Cortex of kidney (tissue), 1 donor: ENCODE measurements at places on chromosomes 6 and 20.

DNA sequence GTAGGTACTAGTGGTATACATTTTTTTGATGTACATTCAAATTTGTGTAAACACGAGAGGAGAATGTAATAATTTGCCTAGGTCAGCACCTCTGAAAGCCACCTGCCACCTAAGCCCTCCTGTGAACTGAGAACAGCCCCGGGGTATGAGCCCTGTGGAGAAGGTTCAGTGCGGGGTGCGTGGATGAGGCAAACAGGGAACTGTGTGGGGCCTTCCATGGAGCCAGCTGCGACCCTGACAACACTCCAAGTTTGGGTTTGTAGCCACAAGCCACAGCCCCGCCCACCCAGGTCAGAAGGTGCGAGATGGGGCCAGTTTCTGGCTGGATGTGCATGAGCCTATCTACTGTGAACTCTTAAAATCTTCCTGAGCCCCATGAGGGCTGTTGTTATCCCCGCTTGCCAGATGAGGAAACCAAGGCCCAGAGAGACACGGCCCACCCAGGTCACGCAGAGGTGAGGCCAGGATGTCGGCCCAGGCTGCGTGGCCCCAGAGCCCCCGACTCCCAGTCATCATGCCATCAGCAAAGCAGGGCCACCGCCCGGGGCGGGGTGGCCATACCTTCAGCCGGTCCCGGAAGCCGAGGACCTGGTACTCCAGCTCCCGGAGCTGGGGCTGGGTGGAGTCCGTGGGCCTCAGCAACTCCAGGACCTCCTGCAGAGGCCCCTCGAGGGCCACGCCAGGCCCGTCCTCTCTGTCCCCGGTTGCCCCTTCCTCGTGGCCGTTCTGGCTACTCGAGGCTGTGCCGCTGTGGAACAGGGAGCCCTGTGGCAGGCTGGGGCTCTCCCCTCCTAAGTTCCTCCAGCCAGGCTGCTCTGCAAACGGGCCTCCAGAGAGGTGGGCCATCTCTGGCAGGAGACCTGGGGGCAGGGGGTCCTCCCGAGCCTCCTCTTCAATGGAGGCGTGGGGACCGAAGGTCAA lies 89.6 kb downstream of the RIPOR3 start:
- DNase-seq = no peak

DNA sequence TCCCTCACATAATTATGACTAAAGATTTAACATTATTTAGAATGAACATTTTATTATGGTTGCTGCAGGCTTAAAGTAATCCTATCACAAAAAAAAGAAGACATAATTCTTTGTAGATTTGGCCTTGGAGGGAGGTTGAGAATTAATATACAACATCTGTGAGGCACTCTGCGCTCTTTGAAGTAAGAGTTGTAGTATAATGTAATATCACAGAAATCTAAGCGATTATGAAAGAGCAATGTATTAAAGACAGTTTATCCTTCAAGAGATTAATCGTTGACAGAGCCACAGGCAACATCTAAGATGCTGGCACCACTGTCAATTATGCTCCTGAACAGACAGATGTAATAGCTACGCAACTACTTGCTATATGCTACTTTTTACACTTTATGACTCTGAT lies 946.8 kb downstream of the GRIK2 start:
- DNase-seq = no peak

GRCh38 chr6:16438718-16439591 lies 200.6 kb downstream of the GMPR start:
- DNase-seq = no peak

GRCh38 chr6:169253337-169254238 lies at the start of gene THBS2:
TSS of gene THBS2 (minus strand) at chr6:169253846. CDS start at chr6:169250784, 3,062 bp downstream.
- DNase-seq = no peak

- no peak for DNase-seq
These were observed 934.4 kb downstream of the HACE1 start for GRCh38 chr6:103925317-103925716.

DNA sequence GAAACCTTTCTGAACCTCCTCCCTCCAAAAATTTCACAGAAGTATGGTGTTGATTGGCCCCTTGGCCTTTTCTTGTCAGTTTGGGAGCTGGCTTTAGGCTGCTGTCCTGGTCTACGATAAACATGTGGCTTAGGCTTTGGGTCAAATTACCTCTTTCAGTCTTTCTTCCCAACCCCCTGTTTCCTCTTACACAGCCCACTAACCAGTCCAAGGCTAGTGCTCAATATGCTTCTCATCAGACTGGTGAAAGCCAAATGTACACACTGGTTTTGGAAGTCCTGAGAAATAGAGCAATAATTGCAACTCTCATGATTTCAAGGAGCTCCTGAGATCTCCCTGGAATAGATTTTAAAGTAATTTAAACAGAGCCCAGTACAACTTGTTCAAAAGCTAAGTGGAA lies 933.7 kb upstream of the GJE1 start:
- DNase-seq = no peak

DNA sequence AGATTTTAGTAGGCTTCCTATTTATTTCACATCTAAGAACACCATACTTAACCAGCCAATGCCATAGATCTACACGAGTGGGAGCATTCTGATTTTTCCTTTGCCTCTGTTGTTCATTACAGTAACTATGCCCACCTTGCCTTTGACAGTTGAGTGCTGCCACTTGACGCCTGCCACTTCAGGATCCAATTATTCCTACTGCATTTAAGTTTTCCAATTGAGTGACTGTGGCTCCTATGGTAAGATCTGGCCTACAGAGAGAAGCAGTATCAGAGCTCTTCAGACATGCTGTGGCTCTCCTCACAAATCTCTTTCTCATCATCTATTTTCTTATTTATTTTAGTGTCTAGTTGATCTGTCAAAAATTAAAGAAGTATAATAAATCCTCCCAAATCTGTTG lies 403.0 kb upstream of the SPTLC3 start:
- no peak for DNase-seq

DNA sequence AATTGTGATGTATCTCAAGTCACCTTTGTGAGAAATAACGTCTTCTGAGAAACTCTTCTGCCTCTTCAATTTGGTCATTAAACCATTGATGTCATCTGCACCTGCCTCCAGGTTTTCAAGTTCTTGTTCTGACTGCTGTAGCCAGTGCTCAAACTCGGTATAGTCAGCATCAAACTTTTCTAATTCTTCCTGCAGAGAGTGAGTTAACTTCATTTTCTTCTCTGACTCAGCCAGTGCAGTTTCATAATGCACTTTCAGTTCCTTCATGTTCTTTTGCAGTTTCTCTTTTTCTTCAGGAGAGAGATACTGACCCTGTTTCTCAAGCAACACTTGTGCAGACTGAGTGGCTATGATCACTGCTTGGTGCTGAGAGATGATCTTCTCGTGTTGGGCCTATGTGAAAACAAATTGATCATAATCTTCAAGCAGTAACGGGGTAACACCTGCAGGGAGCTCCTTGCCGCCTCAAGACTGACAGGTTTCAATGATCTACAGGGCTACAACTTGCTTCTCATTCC lies 48.8 kb downstream of the DST start:
- no peak for DNase-seq

- no peak for DNase-seq
These were observed 53.8 kb downstream of the RRBP1 start for GRCh38 chr20:17628101-17628841.

GRCh38 chr6:15205321-15205720 lies 40.5 kb upstream of the JARID2 start:
- DNase-seq = no peak

DNA sequence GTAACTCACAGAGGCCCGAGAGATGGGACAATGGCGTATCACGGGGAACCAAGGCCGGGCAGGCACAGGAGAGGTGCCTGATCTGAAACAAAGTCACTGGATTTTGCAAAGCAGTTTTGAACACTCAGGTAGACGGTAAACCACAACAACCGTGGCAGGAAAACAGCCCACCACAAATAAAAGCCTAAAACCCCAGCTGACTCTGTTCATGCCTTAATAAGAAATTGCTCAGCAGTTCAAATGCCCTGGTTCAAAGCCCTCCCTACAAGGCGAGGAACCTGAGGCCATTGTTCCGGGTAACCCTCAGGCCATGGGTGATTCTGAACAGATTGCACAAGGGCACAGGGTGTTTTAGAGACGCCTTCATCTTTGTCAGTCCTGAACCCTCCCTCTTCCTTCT lies 114.2 kb downstream of the MAP3K7 start:
- DNase-seq = no peak

DNA sequence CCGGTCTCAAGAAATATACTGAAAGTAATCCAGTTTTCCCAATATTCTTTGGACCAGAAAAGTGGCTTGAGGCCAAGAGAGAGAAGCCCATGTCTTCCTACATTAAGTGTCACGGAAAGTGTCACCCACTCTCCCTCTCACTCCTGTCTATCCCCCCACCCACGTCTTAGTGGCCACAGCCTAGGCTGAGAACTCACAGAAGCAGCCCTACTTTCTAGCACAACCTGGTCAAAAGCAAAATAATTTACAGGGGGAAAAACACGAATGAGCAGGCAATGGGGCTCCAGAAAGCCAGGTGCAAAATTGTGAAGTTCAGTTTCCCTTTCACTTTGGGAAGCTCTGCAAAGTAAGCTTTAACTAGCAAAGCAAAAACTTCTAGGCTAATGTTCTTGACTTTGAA lies 118.0 kb downstream of the OPRM1 start:
- DNase-seq = no peak

GRCh38 chr6:140204154-140204553 lies 829.7 kb upstream of the CITED2 start:
- DNase-seq = no peak

DNA sequence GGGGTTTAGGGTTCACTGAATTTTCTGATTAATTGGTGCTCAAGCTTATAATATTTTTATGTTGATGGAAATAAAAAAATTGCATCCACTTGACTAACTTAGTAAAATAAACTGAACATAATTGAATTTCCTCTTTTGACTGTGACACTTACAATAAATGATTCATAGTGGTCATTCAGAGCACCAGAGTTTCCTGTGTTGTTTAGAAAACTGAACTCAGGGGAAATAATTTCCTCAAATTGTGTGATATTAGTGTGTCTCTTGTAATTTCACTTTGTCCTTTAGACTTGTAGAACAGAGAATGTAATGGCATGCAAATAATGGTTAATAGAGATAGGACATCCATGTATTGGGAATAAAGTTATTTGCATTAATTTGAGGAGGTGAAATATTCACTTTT lies 319.7 kb upstream of the MAN1A1 start:
- no peak for DNase-seq

GRCh38 chr6:68059261-68059660 lies 575.8 kb upstream of the ADGRB3 start:
- no peak for DNase-seq

GRCh38 chr6:108897371-108897770 lies 49.1 kb downstream of the ARMC2 start:
- no peak for DNase-seq

- DNase-seq = no peak
These were observed 3.6 kb downstream of the JARID2 start for GRCh38 chr6:15249371-15250019.

DNA sequence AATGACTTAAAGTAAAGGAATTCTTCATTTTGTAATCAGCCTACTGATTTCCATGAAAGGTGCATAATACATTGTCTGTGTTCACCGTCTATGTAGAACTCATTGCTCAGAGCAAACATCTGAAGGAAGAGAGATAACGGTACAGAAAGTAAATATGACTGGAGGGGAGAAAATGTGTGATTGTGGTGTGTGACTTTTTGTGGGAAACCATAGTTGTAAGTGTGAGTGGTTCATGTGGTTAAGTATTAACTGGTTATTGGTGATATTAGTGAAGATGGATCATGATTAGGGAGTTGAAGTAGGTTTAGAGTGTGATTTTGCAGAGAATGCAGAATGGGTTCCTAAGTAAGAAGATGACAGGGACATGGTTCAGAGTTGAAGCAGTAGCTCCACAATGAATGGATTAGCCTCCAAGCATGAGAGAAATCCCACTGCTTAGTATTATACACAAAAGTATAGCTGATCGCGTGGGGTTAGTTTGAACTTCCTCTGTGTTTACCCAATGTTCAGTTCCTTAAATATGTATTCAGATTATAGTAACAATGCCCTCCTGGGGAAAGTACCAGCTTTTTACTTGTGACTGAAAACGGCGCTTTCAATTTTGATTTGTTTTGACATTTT lies 368.9 kb downstream of the UTRN start:
- no peak for DNase-seq

DNA sequence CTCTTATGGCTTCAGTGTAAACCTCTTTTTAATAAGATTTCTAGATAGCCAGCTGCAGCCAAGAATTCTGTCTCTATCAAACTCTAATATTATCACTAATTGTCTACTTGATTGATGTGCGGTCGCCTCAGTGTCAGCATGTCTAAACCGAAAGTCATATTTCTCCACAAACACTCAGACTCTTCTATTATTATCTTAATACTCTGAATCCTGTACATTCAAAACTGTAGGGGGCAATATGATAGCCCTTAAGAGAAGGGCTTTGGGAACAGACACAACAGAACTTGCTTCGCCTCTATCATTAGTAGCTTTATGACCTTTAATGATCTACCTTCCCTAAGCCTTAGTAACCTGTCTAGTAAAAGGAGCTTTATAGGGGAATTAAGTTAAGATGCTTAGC lies 379.7 kb upstream of the PTCHD4 start:
- DNase-seq = no peak

DNA sequence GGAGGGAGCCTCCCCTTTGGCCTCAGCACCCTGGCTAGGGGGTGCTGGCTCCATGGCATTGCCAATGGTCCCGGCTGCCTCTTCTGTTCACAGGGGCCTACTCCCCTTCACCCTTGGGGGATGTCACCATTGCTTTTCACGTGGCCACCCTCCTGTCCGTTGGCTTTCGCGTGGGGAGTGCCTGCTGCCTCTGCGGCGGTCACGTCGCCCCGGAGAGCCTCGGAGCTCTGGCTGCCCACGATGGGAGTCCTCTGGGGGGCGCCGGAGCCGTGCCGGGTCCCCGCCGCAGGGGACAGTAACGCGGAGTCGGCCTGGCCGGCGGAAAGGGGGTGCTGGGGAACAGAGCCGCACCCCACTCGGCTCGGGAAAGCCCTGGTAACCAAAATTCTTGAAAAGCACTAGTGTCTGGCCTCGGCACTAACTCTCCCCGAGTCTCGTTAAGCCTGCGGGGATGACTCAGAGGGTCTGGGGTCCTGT lies 661 bp upstream of the HEBP2 start:
- no peak for DNase-seq

- DNase-seq = no peak
These were observed 240.8 kb upstream of the QKI start for GRCh38 chr6:163173741-163174140.

GRCh38 chr20:9241721-9242427 lies 173.0 kb downstream of the PLCB4 start:
- no peak for DNase-seq

DNA sequence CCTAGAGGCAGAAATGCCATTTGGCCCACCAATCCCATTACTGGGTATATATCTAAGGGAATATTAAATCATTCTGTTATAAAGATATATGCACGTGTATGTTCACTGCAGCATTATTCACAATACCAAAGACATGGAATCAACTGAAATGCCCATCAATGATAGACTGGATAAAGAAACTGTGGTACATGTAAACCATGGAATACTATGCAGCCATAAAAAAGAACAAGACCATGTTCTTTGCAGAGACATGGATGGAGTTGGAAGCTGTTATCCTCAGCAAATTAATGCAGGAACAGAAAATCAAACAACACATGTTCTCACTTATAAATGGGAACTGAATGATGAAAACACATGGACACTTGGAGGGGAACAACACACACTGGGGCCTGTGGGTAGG lies 458.4 kb downstream of the CD83 start:
- DNase-seq = no peak

- DNase-seq = no peak
These were observed 81.3 kb downstream of the SEL1L2 start for GRCh38 chr20:13909067-13909466.

- no peak for DNase-seq
These were observed 47.8 kb upstream of the NT5E start for GRCh38 chr6:85402071-85402470.
